ENCODE measurements at places on chromosomes 1 and 21.

GRCh38 chr1:223820515-223820858, 25.3 kb downstream of the TP53BP2 start:
- no peak for DNase-seq

- DNase-seq: no peak
Measured at GRCh38 chr1:189605226-189605625, 872.4 kb downstream of the BRINP3 start.

- no peak for DNase-seq
Measured at GRCh38 chr1:25914074-25914995, 8.1 kb upstream of the STMN1 start.

GRCh38 chr1:187408212-187409004, 579.7 kb downstream of the PLA2G4A start:
- DNase-seq: no peak

DNA sequence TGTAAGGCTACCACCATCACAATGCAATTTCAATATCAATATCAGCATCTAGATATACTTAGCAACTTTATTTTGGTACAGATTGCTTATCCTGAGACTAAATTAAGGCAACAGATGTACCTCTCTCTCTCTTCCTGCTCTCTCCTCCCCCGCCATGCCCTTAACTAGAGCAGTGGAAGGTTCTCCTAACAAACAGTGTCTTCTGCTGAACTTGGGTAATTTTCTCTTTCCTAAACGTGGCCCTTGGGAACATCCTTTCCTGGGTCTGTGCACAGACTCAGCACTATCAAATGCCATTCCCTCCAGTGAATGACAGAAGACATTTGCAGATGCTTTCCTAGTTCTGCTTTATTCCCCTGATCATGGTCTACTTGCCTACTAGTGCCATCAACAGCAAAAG, 85.6 kb upstream of the TTC39A start:
- DNase-seq: no peak

DNA sequence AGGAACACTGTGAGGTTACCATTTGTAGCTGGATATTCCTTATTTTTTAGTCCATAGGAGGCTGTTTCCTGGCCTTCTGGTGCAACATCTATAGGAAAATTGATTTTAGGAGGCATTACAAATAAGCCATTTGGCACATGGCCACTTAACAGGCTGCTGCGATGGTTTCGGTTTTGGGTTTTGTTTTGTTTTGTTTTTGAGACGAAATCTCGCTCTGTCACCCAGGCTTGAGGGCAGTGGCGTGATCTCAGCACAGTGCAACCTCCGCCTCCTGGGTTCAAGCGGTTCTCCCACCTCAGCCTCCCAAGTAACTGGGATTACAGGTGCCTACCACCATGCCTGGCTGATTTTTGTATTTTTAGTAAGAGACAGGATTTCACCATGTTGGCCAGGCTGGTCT, 20.1 kb upstream of the LRRC8D start:
- no peak for DNase-seq

DNA sequence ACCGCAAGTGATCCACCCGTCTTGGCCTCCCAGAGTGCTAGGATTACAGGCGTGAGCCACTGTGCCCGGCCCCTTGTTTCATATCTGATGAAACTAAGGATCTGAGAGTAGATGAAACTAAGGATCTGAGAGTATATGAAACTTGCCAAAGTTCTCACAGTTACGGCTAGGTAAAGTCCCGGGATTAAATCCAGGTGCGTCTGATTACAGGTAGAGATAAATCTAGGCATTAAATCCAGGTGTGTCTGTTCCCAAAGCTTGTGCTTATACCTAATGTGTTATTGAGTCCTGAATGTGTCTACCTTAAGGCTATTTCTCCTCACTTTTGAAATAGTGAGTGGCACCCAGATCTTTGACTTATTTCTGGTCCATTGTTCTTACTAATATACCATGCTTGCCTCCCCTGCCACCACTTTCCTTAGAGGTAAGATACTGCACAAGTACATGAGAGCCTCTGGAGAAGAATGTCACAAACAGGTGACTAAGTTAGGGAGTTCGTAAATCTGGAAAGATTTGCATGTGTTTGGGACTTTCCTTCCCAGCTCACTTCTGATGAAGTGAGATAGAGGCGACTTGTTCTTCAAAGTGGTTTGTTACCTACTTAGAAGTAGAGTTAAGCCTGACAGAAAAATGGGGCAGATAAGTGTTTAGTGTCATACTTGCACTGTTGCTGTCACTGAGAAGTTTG, 66.5 kb downstream of the AK4 start:
- no peak for DNase-seq

GRCh38 chr1:16266411-16267118, 29.6 kb upstream of the CPLANE2 start:
- no peak for DNase-seq

Measured in SHP77 treated with DMSO at 0.1 percent for 48 hours (cell line).